ENCODE measurements at places on chromosomes 11 and 22.
A peak's percentile ranks its signal among the peaks of the same experiment; 100 is the strongest.

GRCh38 chr11:118939953-118940598 lies 14.3 kb upstream of the BCL9L start:
- DNase-seq = no peak

DNA sequence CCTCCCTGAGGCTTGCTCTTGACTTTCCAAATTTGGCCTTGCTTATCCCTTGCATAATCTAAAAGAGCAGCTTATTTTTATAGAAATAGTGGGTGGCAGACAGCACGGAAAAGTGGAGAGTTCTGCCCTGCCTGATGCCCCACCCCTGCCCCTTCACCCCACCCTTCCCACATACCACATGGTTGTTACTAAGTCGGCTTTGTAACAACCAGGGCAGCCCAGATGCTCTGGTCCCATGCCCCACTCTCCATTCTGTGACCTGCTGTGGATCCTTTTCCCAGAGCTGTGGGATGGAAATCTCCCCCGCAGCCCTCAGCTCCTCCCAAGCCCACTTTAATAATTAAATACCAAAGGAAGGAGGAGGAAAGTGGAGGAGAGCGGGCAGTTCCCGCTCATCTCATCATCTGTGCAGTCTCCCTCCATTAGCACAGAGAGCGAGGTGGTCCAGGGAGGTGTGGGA lies 10.9 kb downstream of the MRGPRF start:
- peak; percentile 16 for DNase-seq

GRCh38 chr11:111335549-111335948 lies 37.2 kb downstream of the POU2AF3 start:
- DNase-seq = no peak

GRCh38 chr11:62612366-62613290 lies at the start of the genes EML3 and ROM1:
EML3 (minus strand) TSS chr11:62612775; CDS start chr11:62612457, 318 bp downstream.
ROM1 (plus strand) TSS chr11:62613257; CDS start chr11:62613282, 25 bp downstream.
- peak; percentile 96 for DNase-seq

GRCh38 chr22:19289475-19290161 lies 1.9 kb downstream of the CLTCL1 start:
- no peak for DNase-seq
